ENCODE measurements at places on chromosomes 4 and X. TPM values are rescaled to one million over a fixed set of nuclear protein-coding genes. Genes with fewer than 3 reads are reported as not detected.

AP1AR gene
- 46.5 TPM for total RNA-seq

IL1RAPL1 gene
- total RNA-seq = 11.5 TPM

BGN gene
- 27.9 TPM for total RNA-seq

DMP1 gene
- total RNA-seq = not detected

FAM199X gene
- 27.9 TPM for total RNA-seq

SYTL5 gene
- total RNA-seq = 0.66 TPM

GRXCR1 gene
- not detected for total RNA-seq

KCND1 gene
- 0.33 TPM for total RNA-seq

LEF1 gene
- 0.33 TPM for total RNA-seq

BMX gene
- 0.11 TPM for total RNA-seq

GAGE2A gene
- not detected for total RNA-seq

SLC7A11 gene
- 98.3 TPM for total RNA-seq

TRIML2 gene
- total RNA-seq = not detected

STPG2 gene
- not detected for total RNA-seq

FGF16 gene
- not detected for total RNA-seq

CXCL8 gene
- 6.3 TPM for total RNA-seq

FMR1 gene
- 33.6 TPM for total RNA-seq

VCX2 gene
- not detected for total RNA-seq

PDZD4 gene
- 0.22 TPM for total RNA-seq

DAPP1 gene
- total RNA-seq = not detected

TEX11 gene
- not detected for total RNA-seq

CWH43 gene
- total RNA-seq = 0.12 TPM

Data from uterine smooth muscle cell (primary cell).